Right forelimb (tissue), 1 donor: ENCODE measurements at places on chromosomes 7 and 10.

DNA sequence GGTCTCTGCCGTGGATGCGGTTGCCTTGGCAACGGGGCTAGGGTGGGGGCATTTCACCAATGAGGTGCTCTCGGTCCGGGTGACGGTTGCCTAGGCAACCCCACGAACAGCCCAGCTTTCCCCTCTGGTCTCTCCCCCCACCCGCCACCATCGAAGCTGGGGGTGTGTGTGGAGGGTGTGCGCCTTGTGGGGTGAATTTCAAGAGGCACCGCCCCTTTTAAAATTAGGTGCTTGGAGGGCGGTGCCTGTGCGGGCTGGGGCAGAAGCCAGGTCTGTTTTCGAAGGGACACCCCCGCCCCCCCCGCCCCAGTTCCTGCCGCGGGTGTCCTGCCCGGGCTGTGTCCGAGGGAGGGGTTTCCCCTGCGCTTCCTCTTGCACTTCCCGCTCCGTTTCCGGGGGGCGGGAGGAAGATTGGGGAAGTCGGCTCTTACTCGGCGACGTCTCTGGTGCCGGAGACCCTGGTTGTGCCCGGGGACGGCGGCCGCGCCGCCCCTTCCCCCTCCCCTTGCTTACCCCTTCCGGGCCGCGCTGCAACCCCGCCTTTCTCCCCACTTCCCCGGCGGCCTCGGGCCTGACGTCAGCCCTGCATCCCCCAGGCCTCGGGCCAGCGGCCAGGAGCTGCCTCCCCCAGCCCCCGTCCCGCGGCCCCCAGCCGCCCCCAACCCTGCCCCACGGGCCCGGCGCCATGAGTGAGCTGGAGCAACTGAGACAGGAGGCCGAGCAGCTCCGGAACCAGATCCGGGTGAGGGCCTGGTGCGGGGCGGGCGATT lies 2.2 kb downstream of the GNB2 start:
- peak; percentile 77 for DNase-seq

DNA sequence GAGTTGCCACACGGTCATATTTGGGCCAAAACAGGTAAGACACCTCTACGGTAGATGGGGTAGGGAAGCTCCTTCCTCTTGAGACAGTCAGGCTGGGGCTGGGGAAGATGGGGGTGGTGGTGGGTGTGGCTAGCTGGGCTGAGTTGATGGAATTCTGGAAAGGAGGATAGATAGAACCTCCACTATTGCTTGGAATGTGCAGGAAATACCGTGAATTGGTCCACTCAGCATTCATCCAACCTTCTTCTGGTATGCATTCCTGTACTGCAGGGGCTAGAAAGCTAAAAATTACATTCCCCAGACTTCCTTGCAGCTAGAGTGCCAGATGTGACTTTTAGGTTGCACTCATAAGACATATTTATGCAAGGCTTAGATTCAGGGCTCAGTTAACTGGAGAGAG lies 24.8 kb downstream of the TLX1 start:
- DNase-seq = no peak

DNA sequence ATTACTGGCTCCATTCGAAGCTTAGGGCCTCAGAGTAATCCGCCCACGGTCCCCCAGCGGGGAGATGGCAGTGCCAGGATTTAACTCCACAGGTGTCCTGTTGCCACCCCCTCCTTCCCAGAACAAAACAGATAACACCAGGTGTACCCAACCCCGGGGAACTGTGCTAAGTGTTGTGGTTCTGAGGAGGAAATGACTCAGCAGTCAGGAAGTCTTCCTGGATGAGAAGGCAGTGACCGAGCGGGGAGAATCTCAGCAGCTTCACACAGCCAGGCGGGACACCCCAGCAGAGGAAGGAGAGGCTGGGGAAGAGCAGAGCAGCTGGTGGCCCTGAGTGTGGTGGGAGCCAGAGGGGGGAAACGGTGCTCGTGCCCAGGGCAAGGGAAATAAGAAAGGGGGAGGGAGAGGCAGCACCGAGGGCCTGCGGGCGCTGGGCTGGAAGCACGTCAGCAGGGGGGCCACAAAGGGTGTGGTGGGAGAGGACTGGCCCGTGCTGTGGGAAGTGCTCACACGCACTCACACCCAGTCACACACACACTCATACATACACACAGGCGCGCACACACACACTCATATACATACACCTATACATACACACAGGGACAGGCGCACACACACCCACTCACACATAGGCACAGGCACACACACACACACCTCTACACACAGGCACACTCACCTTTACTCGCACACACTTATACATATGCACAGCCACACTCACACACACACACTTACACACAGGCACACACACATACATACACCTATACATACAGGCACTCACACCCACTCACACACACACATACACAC lies 59.8 kb upstream of the CHST15 start:
- DNase-seq = peak; percentile 41

DNA sequence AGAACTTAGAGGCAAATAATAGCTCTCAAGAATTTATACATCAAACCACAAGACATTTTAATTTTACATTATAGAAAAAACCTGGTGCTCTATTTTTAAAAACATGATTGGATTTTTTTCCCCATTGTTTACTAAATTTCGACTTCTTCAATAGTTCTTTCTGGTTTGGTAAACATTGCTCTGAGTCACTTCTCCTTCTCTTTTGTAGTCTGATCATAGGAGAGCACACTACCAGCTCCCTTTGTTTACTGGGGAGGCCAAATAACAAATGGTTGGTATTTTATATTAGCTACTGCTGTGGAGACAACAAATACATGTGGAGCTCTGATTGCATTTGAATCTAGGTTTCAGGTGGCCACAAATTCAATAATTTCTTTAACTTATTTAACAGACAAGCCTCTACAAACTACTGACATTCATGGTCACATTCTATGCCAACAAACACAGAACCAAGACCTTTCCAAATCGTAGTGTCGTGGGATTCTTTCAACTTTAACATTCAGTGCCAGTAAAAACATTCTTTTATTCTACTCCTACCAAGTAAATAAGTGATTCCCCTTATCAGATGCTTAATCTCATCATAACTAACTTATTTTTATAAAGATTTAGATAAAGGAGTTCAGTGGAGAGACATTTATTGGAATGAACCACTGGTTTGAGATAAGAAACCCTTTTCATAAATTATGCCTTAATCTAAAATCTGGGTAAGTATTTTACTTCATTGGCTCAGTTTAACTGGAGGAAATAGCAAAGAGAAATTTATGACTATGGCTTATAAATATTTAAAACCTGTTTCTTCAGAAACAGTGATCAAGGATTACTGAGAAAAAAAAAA lies 17.7 kb upstream of the FXYD4 start:
- DNase-seq = no peak

DNA sequence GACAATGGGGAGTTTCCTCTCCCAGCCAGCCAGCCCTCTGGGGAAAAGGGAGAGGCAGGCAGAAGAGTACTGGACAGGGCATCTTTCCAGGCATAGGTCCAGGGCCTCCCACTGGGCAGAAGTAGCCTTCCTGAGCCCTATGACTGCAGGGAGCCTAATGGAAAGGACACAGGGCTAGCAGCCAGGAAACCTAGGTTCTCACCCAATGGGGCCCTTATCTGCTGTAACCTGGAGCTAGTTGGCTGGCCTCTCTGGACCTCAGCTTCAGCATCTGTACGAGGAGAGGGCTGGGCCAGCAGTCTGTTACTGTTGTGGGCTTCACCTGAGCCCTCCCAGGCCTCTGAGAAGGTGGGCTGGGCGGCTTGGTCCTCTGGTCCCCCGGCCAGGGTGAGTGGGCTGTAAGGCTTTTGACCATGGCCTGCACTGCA lies 22.4 kb downstream of the LDB3 start:
- DNase-seq = no peak

- DNase-seq = no peak
Observed at GRCh38 chr7:121605317-121605680, 209.2 kb upstream of the FAM3C start.

DNA sequence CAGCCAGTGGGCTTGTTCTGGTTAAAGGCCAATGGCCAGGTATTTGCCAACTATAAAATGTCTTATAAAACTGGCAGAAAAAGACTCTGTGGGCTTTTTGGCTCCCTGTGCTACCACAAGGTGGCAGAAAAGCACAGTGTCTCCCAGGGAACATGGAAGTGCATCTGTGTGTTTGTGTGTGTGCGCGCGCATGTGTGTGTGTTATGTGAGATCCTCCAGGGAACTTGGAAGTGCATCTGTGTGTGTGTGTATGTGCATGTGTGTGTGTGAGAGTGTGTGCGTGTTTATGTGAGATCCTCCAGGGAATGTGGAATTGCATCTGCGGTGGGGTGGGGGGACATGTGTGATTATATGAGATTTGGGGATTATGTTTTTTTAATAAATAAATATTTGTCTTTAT lies 30.2 kb upstream of the ABI1 start:
- DNase-seq = peak; percentile 62

- no peak for DNase-seq
Observed at GRCh38 chr7:78690174-78690573, 763.3 kb downstream of the MAGI2 start.

GRCh38 chr7:22193450-22193983 lies 163.4 kb downstream of the RAPGEF5 start:
- peak; percentile 57 for DNase-seq

DNA sequence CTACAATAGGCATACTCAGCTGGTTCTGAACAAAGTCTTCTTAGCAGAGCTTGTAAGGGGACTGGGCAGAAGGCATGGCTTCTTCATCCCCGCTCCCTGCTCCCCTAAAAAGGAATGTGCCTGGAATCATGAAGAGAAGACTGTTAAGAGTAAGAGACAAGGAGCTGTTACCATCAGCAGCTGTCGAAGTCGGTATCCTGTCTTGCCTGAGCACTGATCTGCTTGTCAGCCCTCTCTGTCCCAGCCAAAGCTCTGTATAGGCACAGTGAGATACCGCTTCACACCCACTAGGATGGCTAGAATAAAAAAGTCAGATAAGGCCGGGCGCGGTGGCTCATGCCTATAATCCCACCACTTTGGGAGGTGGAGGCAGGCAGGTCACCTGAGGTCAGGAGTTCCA lies 2.4 kb downstream of the ABLIM1 start:
- no peak for DNase-seq

- DNase-seq = no peak
Observed at GRCh38 chr7:94450044-94450697, 55.5 kb downstream of the COL1A2 start.

- DNase-seq = no peak
Observed at GRCh38 chr10:12701696-12702095, 299.8 kb downstream of the CCDC3 start.

GRCh38 chr7:142130267-142130666 lies 18.7 kb downstream of the MGAM2 start:
- no peak for DNase-seq

- DNase-seq = peak; percentile 62
Observed at GRCh38 chr10:124066781-124067714, 26.4 kb downstream of the CHST15 start.

DNA sequence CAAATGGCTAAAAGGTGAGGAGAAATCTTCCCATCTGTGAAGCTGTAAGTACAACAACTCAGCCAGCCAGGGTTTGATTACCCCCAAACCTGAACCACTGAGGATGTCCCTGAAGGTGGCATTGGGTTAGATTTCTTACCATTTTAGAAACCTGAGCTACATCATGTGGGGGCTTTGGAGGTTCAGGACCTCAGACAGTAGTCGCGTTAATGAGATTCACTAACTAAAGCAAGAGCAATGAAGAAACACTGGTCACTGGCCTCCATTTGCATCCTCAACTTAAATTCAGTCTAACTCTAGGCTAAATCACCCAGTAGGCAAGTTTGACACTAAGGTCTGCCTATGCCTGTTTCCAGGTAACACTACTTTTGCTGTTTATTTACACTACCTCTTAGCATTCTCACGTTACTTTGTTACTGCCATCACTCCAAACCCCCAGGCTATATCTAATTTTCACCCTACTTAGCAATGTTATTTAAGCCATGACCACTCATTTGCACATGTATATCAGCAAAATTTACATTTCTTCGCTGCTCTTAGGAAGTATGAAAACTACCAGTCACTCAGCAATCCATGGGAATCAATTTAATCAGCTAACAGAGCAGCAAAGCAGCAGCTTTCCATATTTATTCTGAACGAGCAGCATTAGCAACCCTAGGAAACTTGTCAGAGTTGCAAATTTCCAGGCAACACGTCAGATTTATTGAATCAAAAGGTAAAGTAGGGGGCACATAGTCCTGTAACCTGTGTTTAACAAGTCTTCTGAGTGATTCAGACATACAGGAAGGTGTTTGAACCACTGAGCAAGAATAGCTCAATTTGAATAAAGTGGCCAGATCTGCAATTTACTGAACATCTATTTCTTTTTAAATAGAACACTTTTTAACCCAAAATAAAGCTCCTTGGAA lies 788.4 kb upstream of the SORCS1 start:
- DNase-seq = no peak

DNA sequence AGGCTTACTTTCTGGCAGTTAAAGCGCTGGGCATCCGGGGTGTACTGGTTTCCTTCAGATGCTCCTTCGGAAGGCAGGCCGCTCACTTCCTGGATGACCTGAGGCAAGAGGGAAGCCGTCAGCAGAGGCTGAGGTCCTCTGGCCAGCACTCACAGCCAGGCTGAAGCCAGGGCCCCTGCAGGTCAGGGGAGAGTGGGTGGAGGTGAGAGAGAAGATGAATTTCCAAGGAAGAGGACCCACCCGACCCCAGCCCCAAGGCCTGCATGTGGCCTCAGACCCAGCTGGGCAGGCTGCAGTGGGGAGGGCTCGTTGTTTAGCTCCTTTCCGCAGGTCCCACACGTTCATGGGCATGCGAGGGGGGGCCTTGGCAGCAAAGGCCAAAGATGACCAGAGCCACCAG lies 71.3 kb downstream of the VWA2 start:
- DNase-seq = no peak

- DNase-seq = no peak
Observed at GRCh38 chr10:62996925-62997324, 136.2 kb upstream of the NRBF2 start.

- no peak for DNase-seq
Observed at GRCh38 chr7:18265611-18266281, 229.8 kb upstream of the HDAC9 start.

DNA sequence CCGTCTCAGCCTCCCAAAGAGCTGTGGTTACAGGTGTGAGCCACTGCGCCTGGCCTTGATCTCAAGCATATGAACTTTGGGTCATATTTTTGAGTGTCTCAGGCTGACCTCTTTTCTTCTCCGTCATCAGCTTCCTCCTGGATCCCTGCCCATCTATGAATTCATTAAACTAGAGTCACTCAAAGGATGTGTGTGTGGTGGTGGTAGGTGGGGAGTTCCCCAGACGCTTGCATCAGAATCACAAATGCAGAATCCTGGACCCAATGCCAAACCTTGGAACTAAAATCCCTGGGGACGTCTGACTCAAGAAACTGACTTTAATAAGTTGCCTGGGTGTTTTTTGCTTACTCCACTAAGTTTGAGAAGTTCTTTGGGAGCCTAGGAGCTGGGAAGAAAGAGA lies 6.7 kb upstream of the CREB5 start:
- no peak for DNase-seq

DNA sequence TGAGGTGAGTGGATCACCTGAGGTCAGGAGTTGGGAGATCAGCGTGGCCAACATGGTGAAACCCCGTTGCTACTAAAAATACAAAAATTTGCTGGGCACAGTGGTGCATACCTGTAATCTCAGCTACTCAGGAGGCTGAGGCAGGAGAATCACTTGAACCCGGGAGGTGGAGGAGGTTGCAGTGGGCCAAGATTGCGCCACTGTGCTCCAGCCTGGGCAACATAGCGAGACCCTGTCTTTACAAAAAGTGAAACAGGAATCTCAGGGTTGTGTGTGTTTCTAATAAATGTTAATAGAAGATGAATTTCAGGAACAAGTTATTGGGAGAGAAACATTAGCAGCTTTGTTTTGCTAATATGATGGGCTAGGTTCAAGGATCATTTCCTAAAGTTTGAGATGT lies 19.9 kb downstream of the PPP2R2D start:
- no peak for DNase-seq

GRCh38 chr7:23026164-23026563 lies 12.2 kb upstream of the HYCC1 start:
- DNase-seq = no peak
